ENCODE measurements at places on chromosomes 1 and 21.

DNA sequence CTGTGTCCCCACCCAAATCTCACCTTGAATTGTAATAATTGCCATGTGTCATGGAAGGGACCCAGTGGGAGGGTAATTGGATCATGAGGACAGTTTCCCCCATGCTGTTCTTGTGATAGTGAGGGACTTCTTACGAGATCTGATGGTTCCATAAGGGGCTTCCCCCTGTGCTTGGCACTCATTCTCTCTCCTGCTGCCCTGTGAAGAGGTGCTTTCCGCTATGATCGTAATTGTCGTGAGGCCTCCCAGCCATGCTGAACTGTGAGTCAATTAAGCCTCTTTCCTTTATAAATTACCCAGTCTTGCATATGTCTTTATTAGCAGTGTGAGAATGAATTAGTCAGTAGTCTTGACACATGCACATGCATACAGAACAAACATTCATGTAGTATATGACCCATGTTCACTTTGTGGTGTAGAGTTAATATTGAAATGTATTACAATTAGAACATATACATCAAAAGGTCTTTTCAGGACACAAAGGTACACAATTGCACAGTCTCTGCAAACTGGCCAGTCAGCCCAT, 16.9 kb upstream of the IFI16 start:
- no peak for DNase-seq

GRCh38 chr1:154546264-154547063, 12.0 kb downstream of the UBE2Q1 start:
- peak; percentile 52 for DNase-seq

DNA sequence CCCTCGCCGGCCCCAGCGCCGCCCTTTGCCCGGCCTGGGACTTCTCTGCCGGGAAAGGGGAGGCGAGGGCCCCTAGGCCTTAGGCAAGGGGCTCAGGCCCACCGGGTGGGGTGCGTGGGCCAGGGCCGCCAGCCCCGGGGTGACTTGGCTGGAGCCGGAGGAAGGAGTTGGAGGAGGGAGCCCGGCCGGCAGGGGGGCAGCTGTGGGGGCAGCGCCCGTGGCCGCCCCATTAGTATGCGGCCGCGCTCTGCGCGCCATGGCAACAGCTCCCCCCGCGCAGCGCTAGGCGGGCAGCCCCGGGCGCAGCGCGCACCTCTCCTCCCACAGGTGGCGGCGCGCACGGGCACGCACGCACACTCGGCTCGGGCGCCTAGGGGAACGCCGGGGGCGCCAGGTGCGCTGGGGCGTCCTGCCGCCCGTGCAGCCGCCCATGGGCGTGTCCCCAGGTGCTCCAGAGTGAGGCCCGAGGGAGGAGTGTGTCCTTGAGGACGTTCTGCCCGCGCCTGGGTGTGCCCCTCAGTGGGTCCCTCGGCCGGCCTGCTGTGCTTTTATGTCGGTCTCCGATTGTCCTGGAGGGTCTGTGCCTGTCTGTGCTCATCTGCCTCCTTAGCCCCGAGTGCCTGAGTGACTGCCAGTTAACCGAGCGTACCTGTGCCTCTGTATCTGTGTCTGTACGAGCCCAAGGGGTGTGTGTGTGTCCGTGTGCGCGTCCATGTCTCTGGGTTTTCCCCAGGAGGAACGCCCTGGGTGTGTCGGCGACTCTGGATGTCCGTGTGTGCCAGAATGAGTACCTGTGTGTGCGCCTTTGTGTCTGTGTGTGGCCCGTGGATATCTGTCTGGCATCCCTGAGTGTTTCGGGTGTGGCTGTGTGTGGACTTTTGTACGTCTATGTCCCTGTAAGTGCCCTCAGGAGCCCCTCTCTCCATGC, 38.2 kb upstream of the WASF2 start:
- peak; percentile 53 for DNase-seq

- no peak for DNase-seq
Measured at GRCh38 chr1:173020138-173020750, 30.5 kb downstream of the TNFSF18 start.

DNA sequence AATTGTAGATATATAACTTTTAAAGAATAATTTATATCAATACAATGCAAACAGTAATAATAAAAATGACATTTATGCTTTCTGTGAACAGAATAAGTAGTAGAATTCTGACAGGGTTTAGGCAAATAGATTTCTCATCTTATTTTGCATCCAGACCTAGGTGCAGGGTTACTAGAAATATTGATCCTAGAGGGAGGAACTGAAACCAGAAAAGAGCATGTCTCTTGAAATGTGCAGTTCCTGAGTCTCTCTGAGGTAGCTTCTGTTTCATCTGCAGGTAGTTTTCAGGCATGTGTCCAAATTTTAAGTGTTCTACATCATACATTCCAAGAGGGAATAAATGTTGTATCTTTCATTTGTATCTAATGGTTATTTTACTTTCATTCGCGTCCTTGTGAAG, 631.9 kb upstream of the ADGRL4 start:
- no peak for DNase-seq

DNA sequence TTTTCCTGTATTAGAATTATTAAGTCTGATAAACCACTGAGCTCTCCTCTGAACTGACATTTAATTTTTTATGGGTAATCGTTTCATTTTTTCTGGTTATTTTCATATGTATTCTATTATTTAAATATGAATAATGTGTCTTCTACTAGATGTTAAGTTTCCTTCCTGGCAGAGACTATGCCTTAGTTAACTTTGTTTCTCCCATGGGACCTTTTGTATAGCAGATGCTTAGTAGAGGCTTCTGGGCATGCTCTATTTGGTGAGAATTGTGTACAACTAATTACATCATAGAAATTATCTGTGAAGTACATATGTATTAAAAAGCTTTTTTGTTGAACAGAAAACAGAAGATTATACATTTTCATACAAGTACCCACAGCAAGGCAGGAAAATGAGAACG, 23.4 kb downstream of the CTBS start:
- DNase-seq = no peak

- no peak for DNase-seq
Measured at GRCh38 chr1:38077523-38078147, 31.0 kb upstream of the POU3F1 start.

- no peak for DNase-seq
Measured at GRCh38 chr1:160109686-160110085, 5.9 kb upstream of the ATP1A2 start.

DNA sequence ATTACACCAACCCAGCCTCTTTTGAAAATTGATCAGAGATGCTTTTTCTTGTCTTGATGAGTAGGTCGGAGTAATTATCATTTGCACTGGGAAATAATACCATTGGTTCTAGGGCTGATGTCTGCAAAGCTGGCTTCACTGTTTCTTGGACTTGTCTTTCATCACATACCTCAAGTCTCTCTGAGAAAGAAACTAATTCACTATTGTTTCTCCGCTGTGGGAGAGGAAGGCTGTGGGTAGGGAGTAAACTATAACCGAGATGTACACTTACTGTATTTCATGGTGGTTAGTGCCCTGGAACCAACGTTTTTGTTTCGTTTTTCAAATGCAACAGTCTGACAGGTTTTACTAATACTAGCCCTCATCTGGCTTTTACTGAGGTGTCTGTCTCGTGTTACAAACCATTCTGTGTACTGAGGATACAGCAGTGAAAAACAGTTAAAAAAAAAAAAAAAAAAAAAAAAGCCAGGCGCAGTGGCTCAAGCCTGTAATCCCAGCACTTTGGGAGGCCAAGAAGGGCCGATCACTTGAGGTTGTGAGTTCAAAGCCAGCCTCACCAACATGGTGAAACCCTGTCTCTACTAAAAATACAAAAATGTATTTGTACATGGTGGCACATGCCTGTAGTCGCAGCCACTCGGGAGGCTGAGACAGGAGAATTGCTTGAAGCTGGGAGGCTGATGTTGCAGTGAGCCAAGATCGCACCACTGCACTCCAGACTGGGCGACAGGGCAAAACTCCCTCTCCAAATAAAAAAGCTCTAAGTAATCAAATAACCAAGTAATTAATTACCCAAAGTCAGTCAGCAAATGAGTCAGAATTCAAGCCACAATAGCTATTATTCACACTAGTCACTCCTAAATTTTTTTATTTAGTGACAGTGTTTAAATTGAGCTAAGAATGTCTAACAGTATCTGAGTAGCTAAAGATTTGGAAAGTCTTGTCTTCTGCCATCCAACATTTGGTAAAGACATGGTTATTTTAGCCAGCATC, 23.3 kb downstream of the TOMM20 start:
- DNase-seq = peak; percentile 46

- no peak for DNase-seq
Measured at GRCh38 chr21:32477424-32477745, 64.9 kb downstream of the EVA1C start.

GRCh38 chr1:178330153-178330552, 166.6 kb downstream of the CLEC20A start:
- DNase-seq = no peak

GRCh38 chr1:240946926-240947325, 335.0 kb upstream of the GREM2 start:
- DNase-seq = no peak

DNA sequence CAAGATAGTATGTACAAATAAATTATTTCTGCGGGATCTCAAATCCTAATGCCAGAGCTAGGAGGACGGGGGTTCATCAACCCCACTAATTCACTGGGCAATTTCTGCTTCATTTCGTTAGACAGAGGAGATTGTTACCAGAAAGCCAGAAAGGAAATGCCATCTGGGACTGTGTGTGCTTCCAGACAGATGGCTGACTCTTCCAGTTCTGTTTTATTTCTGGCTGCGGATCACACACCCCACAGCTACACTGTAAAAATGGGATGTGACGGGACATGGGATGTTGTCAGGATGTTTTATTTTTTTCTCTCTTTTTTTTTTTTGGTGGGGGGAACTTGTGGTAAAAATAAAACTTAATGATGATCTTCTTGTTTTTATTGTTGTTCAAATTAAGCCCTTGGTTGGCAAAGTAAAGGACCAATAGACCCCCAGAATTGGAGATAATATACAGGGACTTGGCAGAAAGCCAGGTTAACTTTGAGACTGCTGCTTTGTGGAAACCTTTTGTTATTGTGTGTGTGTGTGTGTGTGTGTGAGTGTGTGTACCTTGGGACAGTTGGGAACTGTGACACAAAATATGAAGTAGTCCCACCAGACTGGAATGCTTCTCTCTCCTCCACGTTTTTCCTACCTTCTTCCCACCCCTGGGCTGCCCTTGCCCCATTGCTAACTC, 114.5 kb downstream of the NUF2 start:
- no peak for DNase-seq

- DNase-seq = no peak
Measured at GRCh38 chr1:222791006-222791710, 23.7 kb upstream of the DISP1 start.

- no peak for DNase-seq
Measured at GRCh38 chr1:234260578-234260977, 112.7 kb upstream of the COA6 start.

DNA sequence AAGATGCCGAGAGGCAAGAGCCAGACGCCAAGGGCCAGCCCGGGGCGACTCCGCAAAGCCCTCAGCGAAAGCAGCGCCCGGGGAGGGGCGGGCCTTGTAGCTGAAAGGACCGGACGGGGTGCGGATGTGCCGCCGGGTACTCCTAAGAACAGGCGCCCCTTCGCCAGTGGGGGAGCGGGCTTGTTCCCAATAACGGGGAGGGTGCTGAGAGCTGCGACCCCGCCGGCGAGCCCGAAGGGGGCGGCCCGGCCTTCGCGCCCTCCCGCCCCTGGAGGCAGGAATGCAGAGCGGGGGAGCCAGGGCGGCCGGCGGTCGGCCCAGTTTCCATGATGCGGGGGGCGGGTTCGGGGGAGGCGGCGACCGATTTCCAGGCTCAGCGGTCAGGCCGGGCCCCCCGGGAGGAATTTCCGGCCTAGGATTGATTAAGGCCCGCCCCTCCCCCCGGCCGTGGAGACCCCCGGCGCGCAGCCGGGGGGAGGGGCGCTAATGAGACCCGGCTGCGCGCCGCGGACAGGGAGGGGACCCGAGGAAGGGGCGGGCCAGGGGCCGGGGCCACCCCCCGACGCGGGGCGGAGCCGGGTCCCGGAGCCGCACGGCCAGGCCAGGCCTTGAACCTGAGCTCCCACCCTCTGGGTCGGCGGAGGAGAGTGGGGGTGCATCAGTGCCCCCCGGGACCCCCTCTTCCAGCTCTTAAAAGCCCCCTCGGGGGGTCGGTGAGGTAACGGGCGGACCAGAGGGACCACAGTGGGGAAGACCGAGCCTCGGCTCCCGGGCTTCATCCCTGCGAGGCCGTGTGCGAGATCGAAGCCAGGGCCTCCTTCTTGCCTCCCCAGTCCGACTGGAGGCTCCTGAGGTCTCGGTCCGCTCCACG, 898 bp upstream of the TMEM200B start:
- DNase-seq = peak; percentile 45

DNA sequence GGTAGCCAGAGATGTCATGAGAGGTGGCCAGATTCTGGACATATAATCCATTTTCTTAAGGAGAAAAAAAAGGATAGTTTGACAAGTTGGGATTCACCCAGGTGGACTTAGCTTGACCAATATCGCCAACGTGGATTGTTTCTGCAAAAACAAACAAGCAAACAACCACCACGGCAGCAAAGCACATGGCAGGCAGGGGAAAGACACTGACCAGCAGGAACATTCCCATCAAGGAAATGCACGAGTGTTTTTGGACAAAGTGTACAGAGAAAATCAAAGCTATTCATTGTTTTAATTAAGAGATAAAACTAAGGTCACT, 9.1 kb upstream of the PLA2G2C start:
- no peak for DNase-seq

GRCh38 chr1:220045356-220046051, 801 bp downstream of the EPRS1 start:
- peak; percentile 29 for DNase-seq

GRCh38 chr1:235307158-235308124, 20.5 kb downstream of the ARID4B start:
- DNase-seq = no peak

- DNase-seq = no peak
Measured at GRCh38 chr1:207344221-207344620, 22.7 kb downstream of the CD55 start.

- no peak for DNase-seq
Measured at GRCh38 chr1:85575363-85575995, 5.1 kb upstream of the CCN1 start.

DNA sequence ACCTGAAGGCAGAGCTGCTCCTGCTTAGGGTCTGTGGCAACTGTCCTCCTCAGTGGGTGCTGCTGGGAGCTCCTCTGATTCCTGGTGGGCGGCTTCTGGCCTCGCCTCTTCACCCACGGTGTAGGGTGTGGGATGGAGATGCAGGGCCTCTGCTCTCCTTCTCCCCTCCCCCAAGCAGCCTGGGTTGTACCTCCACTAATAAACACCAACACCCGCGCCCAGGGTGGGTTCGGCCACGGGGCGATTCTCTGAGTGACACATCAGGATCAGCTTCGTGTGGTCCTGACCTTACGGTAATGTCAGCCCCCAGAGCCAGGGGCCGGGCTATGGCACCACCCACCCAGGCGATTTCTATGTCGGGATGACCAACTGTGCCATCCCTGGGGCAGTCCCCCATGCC, 23.7 kb downstream of the KRTAP10-1 start:
- DNase-seq = no peak

- no peak for DNase-seq
Measured at GRCh38 chr1:16068356-16069270, 4.8 kb downstream of the FAM131C start.
